Nasal cavity respiratory epithelium epithelial cell of viscerocranial mucosa (primary cell): ENCODE measurements at places on chromosomes 12 and 14. TPM values are rescaled to one million over a fixed set of nuclear protein-coding genes. Genes with fewer than 3 reads are reported as not detected.

The IAPP gene
- not detected in 2 replicates for total RNA-seq

The PELI2 gene
- 1.0 and 6.4 TPM in 2 replicates for total RNA-seq

The TC2N gene
- total RNA-seq: 43.4 and 45.8 TPM in 2 replicates

The SLC8A3 gene
- not detected in 2 replicates for total RNA-seq

The ALG10 gene
- 9.0 and 9.6 TPM in 2 replicates for total RNA-seq

The ZFHX2 gene
- under 0.01 and 0.43 TPM in 2 replicates for total RNA-seq

The AQP6 gene
- total RNA-seq: not detected in 2 replicates

The PRH1 gene
- total RNA-seq: 4.1 and 15.9 TPM in 2 replicates

The SYNE3 gene
- 4.8 and 5.5 TPM in 2 replicates for total RNA-seq

The NGB gene
- total RNA-seq: 0.07 TPM in 1 of 2 replicates, not detected in the other

The PRIMA1 gene
- under 0.01 TPM in 1 of 2 replicates, not detected in the other for total RNA-seq

The OR8S1 gene
- total RNA-seq: not detected in 2 replicates

The LRFN5 gene
- total RNA-seq: under 0.01 TPM in 1 of 2 replicates, not detected in the other

The ADAMTS20 gene
- total RNA-seq: not detected in 2 replicates

The IL26 gene
- not detected in 2 replicates for total RNA-seq

The ANO4 gene
- 2.4 and 7.8 TPM in 2 replicates for total RNA-seq

The SERPINA12 gene
- total RNA-seq: not detected in 2 replicates

The SLC7A8 gene
- 12.6 and 26.1 TPM in 2 replicates for total RNA-seq

The SIRT4 gene
- total RNA-seq: 0.68 and 1.1 TPM in 2 replicates

The PTHLH gene
- total RNA-seq: 43.7 and 276 TPM in 2 replicates

The FIGNL2 gene
- under 0.01 TPM in 1 of 2 replicates, not detected in the other for total RNA-seq

The RAD9B gene
- 0.34 and 0.57 TPM in 2 replicates for total RNA-seq

The RASSF8 gene
- 22.2 and 45.9 TPM in 2 replicates for total RNA-seq

The AMIGO2 gene
- 31.8 and 95.7 TPM in 2 replicates for total RNA-seq

The SDR9C7 gene
- 0.28 and 2.7 TPM in 2 replicates for total RNA-seq

The OTUB2 gene
- total RNA-seq: 2.7 and 4.2 TPM in 2 replicates

The STON2 gene
- total RNA-seq: 96.0 and 456 TPM in 2 replicates

The ATXN7L3B gene
- 30.8 and 35.9 TPM in 2 replicates for total RNA-seq

The CLEC6A gene
- not detected in 2 replicates for total RNA-seq

The SMCO2 gene
- 1.1 and 4.1 TPM in 2 replicates for total RNA-seq

The PTPRR gene
- total RNA-seq: 0.34 and 0.36 TPM in 2 replicates

The SMIM41 gene
- total RNA-seq: under 0.01 TPM in 1 of 2 replicates, not detected in the other

The CLEC1B gene
- total RNA-seq: not detected in 2 replicates

The GPR65 gene
- total RNA-seq: not detected in 2 replicates

The USP44 gene
- 0.21 and 0.34 TPM in 2 replicates for total RNA-seq

The KRT82 gene
- total RNA-seq: not detected in 2 replicates

The CSAD gene
- total RNA-seq: 5.5 and 12.0 TPM in 2 replicates

The LTB4R2 gene
- total RNA-seq: 9.6 and 39.9 TPM in 2 replicates

The VDR gene
- total RNA-seq: 6.8 and 12.4 TPM in 2 replicates

The GALNT16 gene
- total RNA-seq: not detected in 2 replicates

The LHX5 gene
- under 0.01 and 0.34 TPM in 2 replicates for total RNA-seq

The ANP32D gene
- total RNA-seq: not detected in 2 replicates

The TAS2R50 gene
- 0.34 and 5.9 TPM in 2 replicates for total RNA-seq

The GLIPR1L1 gene
- not detected in 2 replicates for total RNA-seq
